ENCODE measurements at places on chromosomes 11 and 22.
A peak's percentile ranks its signal among the peaks of the same experiment; 100 is the strongest.

- DNase-seq, result no peak
Observed at GRCh38 chr11:33735271-33736147, 714 bp downstream of the CD59 start.

GRCh38 chr11:115607621-115608221 lies 103.5 kb upstream of the CADM1 start:
- no peak for DNase-seq

GRCh38 chr11:99352642-99353041 lies 331.9 kb downstream of the CNTN5 start:
- DNase-seq, result no peak

DNA sequence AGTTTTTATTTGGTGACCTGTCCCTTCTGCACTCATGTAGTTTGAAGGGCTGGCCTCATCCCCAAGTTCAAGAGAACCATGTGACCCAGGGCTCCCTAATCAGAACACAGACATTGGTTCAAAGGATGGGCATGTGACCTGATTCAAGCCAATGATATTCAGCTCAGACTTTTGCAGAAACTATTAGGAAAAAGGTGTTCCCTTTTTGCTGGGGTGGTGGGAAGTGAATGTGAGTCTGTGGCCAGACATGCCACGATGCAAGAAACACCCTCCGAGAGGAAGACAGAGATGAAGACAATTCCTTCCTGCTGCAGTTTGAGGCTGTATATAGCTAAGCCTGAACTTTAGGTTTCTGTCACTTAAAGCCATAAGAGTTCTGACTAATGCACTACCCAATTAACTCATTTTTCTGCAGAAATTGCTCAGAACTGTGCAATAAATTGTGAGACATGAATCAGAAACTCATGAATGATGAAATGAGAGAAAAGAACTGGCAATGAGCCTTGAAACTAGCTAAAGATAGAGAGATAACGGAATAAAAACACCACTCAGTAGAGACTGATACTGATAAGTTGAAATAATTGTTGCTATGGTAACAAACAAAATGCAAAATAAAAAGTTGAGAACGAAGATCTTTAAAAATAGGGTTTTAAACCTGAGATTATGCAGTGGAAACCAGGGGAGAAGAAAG lies 9.2 kb upstream of the MAPK1 start:
- no peak for DNase-seq

DNA sequence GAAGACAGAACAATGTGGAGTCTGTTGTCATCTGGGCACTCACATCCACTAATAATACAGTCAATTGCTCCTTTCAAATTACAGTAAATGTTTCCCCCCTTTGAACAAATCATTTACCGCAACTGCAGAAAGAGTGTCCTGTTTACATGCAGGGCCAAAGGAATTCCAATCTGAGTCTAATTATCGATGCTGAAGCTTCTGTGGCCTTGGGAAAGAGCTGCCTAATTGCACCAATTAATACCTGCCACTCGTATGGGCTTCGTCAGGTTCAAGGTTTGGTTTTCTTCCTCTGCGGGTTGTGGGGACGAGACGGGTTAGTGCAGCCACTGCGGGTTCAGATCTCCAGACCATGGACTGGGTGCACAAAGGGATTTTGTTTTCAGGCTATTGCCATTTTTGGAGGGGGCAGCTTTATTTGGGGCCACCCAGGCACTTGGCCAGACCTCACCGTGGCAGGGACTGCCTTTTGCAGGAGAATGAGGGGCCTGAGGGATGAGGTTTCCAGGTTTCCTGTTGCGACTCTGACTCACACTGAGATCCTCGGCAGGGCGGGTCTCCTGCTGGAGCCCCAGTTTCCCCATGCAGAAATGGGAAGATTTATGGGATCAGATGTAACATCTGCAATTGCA lies 147.6 kb downstream of the MIAT start:
- DNase-seq, result no peak

DNA sequence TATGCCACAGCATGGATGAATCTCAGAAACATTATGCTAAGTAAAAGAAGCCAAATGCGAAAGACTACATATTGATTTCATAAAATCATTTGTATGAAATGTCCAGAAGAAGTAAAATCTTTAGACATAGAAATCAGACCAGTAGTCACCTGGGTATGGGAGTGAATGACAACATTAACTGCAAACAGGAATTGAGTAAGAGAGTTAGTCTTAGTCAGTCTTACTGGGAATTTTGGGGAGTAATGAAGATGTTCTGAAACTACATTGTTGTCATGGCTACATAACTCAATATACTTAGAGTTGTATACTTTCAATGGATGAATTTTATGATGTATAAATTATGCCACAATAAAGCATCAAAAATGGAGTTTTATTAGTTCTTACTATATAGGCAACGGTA lies 107.8 kb upstream of the CHORDC1 start:
- DNase-seq, result no peak

DNA sequence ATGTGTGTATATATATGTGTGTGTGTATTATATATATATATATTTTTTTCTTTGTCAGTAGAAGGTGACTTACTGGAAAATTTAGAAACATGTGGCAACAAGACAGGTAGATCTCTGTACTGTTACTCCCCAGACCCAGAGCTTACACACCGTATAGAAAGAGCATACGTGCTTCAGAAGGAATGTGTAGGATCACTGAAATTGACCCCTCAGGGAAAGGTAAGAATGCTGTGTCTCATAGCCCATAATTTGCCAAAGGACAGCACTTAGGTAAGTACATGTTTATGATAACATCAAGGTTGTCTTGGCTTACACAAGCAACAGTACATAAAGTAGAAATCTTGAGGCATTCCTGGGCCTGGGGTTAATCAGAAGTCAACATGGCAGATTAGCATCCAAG lies 54.2 kb upstream of the PDE3B start:
- no peak for DNase-seq

DNA sequence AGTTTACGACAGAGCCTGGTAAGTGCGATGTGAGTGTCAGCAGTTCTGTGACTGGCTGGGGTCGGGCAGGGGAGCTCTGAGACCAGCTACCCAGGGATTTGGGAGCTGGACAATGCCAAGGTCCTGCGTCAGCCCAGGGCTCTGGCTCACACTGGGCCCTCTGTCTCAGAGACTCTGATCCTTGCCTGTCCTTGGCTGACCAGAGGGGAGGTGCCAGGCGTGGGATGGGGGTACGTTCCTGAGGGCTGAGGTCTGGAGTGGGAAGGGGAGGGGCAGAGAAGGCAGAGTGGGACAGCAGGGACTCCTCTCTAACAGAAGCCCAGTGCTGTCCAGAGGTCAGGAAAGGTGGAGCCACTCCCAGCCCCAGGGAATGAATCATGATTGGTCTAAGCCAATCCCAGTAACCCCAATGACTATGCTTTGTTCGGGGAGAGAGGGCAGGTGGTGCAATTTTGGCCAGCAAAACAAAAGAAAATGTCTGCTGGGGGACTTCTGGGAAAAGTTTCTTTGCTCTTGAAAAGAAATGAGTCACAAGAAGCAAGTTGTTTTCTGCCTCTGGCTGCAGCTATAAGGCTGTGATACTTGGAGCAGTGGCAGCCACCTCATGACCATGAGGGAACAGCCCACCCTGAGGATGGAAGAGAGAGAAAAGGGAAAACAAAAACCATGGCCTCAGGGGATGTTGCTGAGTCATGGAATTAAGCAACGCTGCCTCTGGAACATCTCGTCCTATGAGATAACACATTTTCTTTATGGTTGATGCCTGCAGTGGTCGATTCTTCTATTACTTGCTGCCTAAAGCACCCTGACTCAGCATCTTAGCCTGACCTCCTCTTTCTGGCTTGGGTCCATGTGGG lies 108.3 kb downstream of the CHST1 start:
- no peak for DNase-seq

DNA sequence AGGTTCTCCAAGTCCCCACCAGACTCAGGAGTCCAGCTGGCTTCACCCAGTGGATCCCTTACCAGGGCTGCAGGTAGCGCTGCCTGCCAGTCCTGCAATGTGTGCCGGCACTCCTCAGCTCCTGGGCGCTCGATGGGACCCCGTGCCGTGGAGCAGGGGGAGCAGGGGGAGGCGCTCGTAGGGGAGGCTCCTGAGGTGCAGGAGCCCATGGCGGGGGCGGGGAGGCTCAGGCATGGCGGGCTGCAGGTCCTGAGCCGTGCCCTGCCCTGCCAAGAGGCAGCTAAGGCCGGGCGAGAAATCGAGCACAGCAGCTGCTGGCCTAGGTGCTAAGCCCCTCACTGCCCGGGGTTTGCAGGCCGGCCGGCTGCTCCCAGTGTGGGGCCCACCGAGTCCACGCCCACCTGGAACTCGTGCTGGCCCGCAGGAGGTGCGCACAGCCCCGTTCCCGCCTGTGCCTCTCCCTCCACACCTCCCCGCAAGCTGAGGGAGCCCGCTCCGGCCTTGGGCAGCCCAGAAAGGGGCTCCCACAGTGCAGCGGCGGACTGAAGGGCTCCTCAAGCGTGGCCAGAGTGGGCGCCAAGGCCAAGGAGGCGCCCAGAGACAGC lies 792.9 kb upstream of the CCDC179 start:
- DNase-seq, result no peak

DNA sequence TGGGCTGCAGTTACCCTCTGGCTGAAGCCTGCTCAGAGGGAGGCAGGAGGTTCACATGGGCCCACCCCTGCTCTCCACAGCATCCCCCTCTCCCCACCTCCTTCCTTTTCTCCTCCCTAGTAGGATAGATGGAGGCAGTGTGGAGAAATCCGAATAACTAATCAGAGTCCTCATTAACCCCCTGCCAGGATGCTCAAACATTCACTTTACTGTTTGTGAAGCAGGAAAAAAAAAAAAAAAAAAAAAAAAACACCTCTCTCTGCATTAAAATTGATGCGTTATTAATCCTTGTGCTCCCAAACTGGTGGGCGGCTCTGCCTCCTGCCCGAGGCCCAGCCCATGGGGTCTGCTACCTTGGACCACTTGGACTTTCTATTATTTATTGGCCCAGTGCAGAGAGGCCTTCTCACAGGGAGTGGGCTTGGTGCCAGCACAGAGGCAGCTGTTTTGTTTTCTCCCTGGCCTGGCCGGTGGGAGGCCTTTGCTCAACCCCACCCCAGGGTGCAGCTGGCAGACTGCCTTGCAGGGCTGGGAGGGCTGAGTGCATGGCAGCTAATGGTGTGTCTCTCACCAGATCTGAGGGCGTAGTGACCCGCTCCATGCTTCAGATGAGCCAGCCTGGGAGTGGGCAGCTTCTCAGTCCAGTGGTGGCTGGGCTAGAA lies 150.7 kb downstream of the PKNOX2 start:
- DNase-seq, result peak; percentile 27

DNA sequence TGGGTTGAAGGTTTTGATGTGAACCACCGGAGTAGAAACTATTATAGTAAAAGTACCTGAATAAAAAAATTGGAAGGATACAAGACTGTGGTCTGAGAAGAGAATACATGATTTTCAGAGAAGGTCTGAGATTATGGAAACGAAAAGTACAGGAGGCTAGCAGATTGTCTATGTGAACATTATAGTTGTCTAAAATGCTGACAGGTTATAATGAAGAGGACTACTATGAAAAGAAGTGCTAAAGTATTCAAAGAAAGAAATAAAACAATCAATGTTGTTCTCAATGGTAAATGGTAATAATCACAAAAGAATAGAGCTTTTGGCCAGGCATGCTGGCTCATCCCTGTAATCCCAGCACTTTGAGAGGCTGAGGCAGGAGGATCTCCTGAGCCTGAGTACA lies 34.0 kb downstream of the RAB6A start:
- DNase-seq, result no peak

DNA sequence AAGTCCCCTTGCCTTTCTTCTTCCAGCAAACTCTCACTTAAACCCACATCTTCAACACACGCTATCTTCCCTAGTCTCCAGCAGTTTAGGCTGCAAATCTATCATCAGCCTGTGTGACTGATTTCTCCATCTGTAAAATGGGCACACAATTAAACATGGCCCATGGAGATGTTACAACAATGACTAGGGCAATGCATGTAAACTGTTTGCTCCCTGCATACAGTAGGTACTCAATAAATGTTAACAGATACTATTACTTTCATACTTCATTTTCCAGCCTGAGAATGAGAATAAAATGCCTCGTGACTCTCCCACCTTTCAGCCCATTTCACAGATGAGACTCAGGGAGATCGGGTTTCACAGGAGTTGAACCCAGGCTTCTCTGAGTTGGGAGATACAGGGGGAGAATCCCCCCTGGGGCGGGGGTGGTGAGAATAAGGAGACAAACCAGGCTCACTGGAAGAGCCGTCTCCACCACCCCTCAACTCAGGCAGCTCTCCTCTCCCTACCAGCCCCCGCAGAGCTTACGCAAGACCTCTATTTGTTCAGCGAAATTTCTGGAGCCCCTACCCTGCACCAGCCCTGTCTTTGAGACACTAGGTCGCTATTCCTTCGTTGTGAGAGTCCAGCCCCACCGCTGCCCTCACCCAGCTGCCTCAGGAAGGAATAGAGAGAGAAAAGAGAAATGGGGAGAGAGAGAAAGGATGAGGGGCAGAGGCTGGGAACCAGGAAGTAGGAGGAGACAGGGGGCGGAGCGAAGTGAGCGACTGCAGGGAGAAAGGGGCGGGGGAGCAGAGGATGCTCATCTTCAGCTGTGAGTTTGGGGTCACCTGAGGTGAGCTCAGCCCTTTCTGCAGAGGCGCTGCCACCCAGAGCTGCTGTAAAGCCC lies 42.1 kb upstream of the KLHL35 start:
- peak; percentile 21 for DNase-seq

DNA sequence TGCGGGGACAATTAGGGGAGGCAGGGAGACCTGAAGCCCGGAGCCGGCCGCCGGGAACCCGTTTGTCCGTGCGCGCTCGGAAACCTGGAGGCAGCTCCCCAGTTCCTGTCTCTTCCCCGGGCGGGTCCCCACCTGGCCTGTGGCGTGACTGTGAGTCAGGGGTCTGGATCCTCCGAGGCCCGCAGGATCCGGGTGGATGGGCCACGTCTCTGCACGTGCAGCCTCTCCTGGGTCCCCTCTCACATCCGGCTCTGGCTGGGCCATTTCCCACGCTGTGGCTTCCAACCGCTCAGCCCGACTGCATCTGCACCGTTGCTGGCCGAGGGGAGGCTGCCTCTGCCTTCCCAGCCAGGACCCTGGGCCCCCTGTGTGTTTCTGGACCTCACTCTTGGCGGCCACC lies 14.8 kb upstream of the H19 start:
- no peak for DNase-seq

GRCh38 chr22:38051900-38052862 lies 5.0 kb upstream of the PICK1 start:
- DNase-seq, result no peak

GRCh38 chr11:27451244-27451965 lies 21.2 kb downstream of the LGR4 start:
- no peak for DNase-seq
